ENCODE measurements at places on chromosomes 2 and 18.
A peak's percentile ranks its signal among the peaks of the same experiment; 100 is the strongest.

DNA sequence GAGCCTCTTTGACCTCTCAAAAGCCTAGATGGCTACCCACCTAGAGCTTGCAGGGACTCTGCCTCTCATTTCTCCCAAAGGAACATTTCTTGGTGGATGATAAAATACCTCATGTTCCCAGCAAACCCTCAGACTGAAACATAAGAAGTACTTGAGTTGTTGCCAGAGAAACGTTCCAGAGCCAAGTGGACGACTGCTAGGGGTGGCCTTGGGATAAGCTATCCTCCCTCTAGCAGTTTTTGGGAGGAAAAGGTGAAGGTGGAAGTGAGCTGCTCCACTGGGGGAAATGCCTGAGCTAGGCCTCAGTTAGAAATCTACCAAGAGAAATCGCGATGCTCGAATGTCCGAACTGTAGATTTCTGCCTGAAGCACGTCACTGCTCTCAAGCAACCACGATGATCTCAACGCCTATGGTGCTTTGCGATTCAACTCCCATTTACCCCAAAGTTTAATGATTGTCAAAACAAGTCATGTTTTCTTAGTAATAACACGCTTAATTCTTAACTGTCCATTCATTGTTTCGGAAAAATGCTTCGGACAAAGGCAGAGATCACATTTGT, 91.5 kb downstream of the CCBE1 start:
- no peak for DNase-seq

- no peak for DNase-seq
Observed at GRCh38 chr2:27080140-27080469, 1.7 kb downstream of the EMILIN1 start.

DNA sequence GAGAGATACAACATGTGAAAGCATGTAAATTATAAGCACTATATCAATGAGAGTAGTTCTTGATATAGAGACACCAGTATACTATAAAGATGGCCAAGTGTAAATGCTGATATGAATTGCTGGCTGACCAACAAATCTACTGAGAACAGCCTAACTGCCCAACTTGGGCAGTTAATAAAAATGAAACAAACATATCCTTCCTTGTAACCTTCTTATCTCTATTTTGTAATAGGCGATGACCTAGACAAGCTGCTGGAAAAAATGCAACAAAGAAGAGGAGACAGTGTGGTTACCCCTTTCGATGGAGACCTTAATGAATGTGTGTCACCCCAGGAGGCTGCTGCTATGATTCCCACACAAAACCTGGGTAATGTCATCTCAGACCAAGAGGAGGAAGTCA, 148.7 kb downstream of the ESCO1 start:
- DNase-seq = no peak

DNA sequence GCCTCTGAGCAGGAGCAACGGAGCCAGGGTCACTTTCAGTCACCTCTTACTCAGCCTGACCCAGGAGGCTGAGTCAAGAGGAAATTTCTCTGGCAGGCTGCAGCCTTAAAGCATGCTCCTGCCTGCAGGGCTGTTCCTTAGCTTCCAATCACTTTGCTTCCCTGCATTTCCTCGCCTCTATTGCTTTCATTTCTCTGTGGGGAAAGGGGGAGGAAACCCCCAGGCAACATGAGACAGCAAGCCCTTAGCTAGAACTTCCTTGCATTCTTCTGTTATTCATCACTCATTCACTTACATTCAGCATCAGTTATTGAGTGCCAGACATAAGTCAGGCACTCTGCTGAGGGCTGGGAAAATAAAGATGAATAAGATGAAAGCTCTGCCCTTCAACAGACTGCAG, 13.0 kb downstream of the XDH start:
- peak; percentile 32 for DNase-seq

DNA sequence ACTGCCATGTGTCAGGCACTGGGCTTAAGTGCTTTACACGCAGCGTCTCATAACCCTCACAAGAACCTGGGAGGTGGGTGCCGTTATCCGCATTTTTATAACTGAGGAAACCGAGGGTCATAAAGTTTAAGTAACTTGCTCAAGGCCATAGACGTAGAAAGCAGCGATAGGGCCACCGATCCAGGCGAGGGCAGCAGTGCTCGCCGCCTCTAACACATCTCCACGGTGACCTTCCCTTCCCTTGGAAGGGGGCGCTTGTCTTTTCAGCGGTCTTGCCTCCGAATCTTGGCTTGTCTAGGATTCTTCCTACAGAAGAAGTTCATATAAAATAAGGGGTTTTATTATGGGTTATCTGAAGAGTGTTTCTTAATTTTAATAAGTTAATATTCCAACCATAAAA, 186.6 kb downstream of the GBX2 start:
- no peak for DNase-seq

GRCh38 chr2:10551496-10551895, 103.4 kb upstream of the ODC1 start:
- no peak for DNase-seq

DNA sequence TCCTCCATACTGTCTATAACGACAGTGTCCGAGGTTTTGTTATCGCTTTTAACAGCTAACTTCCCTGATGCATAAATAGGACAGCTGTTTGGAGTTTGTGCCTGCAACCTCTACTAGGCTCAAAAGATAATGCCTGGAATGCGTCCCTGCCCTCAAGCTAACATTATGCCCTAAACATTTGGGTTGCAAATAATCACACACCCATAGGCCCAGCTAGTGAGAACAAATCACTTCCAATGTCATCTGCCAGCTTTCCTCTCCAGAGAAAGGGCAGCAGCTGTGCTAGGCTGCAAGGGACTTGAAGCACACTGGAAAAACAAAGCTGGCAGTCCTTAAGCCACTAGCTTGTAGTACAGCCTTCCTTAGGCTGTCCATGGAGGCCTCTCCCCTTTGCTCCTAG, 201.8 kb upstream of the LYPD1 start:
- no peak for DNase-seq

DNA sequence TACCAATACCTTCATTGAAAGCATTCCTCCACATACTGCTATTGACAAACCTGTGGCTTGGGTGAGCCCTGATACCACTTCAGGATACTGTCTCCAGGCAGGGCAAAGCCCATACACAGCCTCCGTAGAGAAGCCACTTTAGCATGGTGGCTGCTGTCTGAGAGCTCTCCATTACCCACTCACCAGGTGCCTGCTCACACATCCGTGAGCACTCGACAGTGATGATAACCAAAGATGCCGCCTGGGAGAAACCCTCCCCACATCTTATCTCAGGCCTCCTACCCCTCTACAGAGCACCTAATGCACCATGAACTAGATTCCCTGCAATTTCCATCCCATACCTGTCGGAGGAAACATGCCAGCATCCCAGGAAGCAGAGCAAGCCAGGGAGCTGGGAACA, 57.6 kb upstream of the KLHL29 start:
- no peak for DNase-seq

- peak; percentile 53 for DNase-seq
Observed at GRCh38 chr18:5238371-5238976, 41.4 kb upstream of the AKAIN1 start.

DNA sequence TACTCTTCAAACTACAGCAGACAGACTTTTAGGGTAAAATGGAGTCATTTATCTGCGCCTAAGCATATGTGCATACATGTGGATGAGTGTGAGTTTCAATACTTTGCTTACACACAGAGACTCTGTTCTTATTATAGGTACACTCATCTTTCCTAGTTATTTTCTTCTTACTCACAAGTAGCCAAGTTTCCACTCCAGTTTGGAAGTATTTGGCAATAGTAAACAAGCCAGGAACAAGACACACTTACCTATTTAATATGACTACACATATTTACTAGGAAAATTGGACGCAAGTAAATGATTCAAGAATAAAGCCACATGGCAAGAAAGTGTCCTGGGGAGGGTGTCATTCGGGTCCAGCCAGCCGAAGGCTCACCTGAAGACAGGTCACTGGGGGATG, 414.3 kb downstream of the FBXO15 start:
- DNase-seq = no peak

DNA sequence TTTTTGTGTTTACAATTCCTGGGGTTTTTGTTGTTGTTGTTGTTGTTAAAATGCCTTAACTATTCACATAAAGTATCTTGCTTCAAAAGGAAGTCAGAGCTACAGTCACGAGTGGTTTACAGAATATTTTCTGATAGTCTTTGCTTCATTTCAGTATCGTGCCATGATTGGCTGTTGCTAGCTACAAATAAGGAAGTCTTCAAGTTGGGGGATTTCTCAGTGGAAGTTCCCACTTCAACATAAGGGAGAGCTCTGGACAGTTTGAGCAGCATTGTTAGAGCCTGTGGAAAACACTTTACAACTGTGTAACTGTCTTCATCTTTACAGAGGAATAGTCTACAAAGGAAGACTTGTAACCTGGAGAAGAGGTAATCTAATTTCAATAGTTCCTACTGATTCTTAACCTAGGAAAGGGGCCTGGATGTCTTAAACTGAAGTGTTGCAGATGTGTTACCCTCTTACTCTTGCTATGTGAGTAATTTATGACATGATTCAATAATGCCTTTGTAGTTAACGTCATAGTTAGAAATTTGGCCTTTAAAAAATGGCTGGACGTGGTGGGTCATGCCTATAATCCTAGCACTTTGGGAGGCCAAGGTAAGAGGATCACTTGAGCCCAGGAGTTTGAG, 23.4 kb upstream of the TANK start:
- DNase-seq = no peak

GRCh38 chr18:50268022-50268747, 1.9 kb upstream of the CFAP53 start:
- no peak for DNase-seq

DNA sequence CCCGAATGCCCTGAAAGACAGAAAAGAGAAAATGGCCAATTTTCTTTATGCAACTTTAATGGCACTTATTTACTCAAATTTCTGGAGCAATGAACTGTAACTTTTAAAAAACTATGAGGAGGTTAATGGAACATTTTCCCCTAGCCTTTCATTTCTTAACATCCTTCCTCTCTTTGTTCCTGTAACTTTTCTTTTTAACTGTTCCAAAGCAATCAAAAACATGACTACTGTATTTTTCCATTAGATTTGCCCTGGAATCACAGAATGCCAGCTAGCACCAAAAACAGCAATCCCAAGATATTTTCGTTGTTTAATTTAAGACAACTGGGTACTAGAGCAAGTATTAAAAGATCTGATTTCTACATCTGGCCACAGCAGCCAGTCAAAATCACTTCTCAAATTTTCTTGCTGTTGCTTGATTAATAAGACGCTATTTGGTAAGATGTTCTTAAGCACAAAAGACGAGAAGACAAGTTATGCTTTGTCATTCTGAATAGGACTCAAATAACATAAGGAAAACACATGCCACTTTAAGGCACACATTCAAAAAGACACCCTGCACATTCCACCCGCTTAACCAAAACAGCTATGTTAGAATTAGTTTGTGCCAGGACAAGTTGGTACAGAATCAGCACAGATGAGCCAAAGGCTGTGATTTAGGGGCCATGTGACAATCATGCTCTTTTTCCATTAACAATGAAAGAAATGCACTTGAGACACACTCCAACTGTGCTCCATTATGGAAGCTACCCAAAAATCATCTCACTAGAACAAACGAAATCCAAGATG, 3.6 kb downstream of the STARD7 start:
- DNase-seq = no peak

- DNase-seq = no peak
Observed at GRCh38 chr2:196987298-196987648, 60.8 kb upstream of the PGAP1 start.

- no peak for DNase-seq
Observed at GRCh38 chr2:237701859-237702390, 74.5 kb downstream of the LRRFIP1 start.

DNA sequence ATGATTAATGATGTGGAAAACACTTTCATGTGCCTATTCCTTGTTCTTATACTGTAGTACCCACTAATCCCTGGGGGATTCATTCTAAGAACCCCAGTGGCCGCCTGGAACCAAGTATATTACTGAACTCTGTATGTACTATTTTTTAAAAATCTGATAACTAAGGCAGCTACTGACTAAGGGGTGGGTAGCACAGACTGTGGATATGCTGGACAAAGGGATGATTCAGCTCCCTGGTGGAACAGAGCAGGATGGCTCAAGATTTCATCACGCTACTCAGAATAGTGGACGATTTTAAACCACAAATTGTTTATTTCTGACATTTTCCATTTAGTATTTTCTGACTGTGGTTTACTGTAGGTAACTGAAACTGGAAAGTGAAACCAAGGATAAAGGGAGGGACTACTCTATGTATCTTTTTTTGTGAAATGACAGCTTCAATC, 41.8 kb upstream of the CDC42EP3 start:
- DNase-seq = no peak

DNA sequence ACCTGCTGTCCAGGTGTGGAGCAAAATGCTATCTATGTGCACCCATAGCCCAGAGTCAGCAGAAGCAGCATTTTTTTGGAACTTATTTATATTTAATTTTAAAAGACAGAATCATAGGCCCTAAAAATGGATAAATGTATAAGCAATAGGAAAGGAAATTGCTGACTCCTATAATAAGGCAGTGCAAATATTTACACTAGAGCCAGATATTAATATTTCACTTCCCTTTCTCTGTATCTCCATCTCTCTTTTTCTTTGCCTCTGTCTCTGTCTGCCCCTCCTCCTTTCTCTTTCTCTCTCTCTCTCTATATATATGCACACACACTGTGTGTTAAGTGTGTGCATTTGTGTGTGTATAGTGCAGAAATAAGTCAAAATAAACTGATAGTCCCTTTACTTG, 375.6 kb downstream of the SOX11 start:
- no peak for DNase-seq

DNA sequence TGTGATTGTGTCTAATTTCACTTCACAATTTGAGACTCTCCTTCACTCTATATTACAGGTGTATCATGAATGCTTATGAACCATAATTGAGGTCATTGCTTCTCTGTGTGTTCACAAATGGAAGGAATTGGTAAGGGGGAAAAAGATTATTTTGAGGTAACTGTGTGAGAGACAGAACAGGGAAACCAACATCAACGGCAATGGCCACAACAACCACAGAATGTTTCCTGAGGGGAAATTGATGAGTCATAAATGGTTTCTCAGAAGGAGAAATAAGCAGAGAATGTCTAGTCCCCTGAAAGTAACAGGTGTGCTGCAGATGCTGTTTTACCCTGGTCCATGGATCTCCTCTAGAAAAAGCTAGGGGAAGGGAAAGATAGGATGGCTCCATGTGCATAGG, 361.2 kb upstream of the GALNT5 start:
- no peak for DNase-seq

GRCh38 chr18:26689226-26689879, 141.0 kb upstream of the KCTD1 start:
- no peak for DNase-seq

- DNase-seq = no peak
Observed at GRCh38 chr2:48900321-48901014, 144.9 kb upstream of the LHCGR start.

DNA sequence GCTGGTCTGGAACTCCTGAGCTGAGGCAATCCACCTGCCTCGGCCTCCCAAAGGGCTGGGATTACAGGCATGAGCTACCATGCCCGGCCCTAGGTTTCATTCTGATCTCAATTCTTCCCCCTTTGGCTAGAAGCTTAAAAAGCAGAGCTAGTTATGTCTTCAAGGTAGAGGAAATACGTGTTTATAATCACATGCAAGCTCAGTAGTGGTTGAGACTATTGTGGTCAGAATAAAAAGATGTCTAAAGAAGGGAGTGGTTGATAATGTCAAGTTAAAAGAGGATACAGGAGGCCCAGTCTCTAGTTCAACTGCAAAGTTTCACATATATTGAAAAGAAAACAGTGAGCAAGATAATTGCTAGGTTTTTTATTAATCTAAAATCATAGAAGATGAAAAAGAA, 807.8 kb upstream of the ACVR2A start:
- DNase-seq = no peak

Data from RKO (cell line).